ENCODE measurements at places on chromosomes 6 and 20.
A peak's percentile ranks its signal among the peaks of the same experiment; 100 is the strongest.

DNA sequence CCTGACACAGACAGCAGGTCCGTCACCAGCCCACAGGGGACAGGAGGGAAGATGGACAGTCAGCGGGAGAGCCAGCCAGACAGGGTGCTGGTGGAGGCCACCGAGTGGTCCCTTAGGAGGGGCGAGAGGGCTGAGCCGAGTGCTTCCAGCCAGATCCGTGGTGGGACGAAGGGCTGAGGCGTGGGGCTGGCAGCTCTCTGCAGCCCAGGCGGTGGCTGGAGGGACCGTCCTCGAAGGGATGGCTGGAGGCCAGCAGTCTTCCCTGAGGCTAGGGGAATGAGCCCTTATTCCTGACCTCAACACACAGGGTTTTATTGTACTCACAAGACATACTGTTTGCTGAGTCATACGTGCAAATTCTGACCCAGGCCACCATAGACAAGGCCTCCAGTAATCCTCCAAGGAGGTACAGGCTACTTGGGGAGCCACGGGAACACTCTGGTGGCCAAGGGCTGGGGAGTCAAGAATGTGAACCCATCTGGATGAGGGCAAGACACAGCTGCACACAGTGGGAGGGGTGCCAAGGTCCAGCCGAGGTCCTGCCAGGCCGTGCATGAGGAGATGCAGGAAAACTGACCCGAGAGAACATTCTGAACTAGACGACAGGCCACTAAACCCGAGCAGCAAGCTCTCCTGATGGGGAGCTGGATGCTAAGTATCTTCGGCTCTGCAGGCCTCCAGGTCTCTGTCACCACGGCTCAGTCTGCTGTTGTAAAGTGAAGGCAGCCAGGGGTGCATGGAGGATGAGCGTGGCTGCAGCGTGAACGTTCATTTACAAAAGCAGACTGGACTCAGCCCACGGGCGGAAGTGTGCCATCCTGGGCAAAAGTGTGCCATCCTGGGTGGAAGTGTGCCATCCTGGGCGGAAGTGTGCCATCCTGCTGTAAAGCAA lies 242.5 kb downstream of the TTLL2 start:
- no peaks in the 10 kb centered on the region for H3K36me3 ChIP-seq
- H3K4me1 ChIP-seq, result no peaks in the 10 kb centered on the region
- H3K27ac ChIP-seq, result no peak overlapping the region
- no peak for DNase-seq
- no peak overlapping the region for H3K4me3 ChIP-seq

DNA sequence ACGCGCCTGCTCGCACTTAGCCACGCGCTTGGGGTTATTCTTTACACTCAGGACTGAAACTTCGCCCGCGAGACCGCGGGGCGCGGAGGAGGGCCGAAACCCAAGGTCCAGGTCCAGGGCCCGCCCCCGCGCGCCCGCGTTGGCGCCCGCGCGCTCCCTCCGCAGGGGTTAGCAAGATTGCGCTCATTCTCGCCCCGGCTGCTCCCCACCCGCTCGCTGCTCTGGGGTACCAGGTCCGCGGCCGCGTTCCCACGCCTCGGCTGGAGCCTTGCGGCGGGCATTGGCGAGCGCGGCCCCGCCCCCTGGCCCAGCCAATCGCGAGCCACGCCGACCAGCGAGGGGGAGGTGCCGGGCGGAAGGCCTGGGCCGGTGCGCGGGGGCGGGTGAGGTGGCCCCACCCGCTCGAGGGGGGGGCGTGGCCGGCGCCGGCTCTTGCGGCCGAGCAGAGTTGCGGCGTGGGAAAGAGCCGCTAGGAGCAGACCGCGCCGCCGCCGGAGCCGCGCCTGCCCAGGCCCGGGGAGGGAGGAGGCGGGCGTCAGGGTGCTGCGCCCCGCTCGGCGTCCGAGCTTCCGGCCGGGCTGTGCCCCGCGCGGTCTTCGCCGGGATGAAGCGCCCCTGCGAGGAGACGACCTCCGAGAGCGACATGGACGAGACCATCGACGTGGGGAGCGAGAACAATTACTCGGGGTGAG lies at the start of gene HEY2:
Gene HEY2 (plus strand): TSS at position 460 of the 692 bp plus-strand sequence. CDS start 145 bp downstream, at position 605.
- H3K27ac ChIP-seq, result peak within 1 kb of the TSS; percentile 99
- H3K4me3 ChIP-seq, result peak within 1 kb of the TSS; percentile 95
- DNase-seq, result peak; percentile 96
- H3K36me3 ChIP-seq, result no peaks in the 10 kb centered on the region

DNA sequence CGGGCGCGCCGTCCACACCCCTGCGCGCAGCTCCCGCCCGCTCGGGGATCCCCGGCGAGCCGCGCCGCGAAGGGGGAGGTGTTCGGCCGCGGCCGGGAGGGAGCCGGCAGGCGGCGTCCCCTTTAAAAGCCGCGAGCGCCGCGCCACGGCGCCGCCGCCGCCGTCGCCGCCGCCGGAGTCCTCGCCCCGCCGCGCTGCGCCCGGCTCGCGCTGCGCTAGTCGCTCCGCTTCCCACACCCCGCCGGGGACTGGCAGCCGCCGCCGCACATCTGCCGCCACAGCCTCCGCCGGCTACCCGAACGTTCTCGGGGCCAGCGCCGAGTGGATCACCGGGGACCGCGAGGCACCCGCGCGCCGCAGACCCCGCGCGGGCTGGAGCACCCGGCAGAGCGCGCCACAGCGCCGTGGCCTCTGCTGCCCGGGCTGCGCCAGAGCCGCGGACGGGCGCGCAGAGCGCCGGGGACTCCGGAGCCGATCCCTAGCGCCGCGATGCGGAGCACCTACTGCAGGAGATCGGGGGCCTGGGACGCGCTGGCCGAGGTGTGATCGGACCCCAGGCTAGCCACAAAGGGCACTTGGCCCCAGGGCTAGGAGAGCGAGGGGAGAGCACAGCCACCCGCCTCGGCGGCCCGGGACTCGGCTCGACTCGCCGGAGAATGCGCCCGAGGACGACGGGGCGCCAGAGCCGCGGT lies at the start of gene BMP2:
Gene BMP2 (plus strand): TSS at position 151 of the 692 bp plus-strand sequence. CDS start 2,441 bp downstream, outside the sequence.
- H3K27ac ChIP-seq, result peak within 1 kb of the TSS; percentile 74
- H3K4me3 ChIP-seq, result peak within 1 kb of the TSS; percentile 87
- peak; percentile 24 for DNase-seq

- H3K4me1 ChIP-seq, result no peaks in the 10 kb centered on the region
- no peak for DNase-seq
- no peaks in the 10 kb centered on the region for H3K36me3 ChIP-seq
- H3K4me3 ChIP-seq, result no peak overlapping the region
- H3K27me3 ChIP-seq, result no peaks in the 10 kb centered on the region
Observed at GRCh38 chr6:5423251-5423650, 161.9 kb downstream of the FARS2 start.

GRCh38 chr6:88556663-88557062 lies 390.5 kb upstream of the CNR1 start:
- H3K27me3 ChIP-seq, result no peaks in the 10 kb centered on the region
- no peak overlapping the region for H3K4me3 ChIP-seq
- H3K4me1 ChIP-seq, result peaks cover 25% of the 10 kb centered on the region
- no peak for DNase-seq
- H3K36me3 ChIP-seq, result no peaks in the 10 kb centered on the region

DNA sequence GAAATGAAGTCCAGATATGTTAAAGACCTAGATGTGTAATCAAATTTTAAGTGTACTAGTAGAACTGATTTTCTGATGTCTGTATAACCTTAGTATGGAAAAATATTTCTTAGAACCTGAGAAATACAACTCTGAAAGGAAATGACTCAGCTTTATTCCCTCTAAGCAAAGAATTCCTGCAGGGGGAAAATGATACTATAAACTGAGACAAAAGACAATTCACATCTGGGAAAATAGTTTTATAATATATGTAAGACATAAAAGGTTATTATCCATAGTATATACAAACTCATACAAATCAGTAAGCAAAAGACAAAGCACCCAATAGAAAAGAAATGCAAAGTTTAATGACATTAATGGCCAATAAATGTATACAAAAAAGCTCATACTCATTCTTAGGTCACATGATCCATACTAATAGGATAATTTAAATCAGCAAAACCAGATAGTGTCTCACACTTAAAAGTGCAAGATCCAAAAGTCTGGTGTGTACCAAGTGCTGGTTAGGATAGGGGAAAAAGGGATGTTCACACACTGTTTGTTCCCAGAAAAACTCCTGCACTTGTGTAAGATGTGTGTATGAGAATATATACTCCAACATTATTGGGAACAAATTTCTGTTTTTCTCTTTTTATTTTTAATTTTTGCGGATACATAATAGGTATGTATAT lies 22.6 kb downstream of the RNF217 start:
- no peak for DNase-seq
- no peak overlapping the region for H3K4me3 ChIP-seq
- H3K27ac ChIP-seq, result no peak overlapping the region
- H3K36me3 ChIP-seq, result no peaks in the 10 kb centered on the region
- H3K4me1 ChIP-seq, result peaks cover 64% of the 10 kb centered on the region
- H3K27me3 ChIP-seq, result no peaks in the 10 kb centered on the region

GRCh38 chr6:44956396-44956795 lies 371.7 kb upstream of the RUNX2 start:
- no peak overlapping the region for H3K4me3 ChIP-seq
- no peaks in the 10 kb centered on the region for H3K4me1 ChIP-seq
- peaks cover 11% of the 10 kb centered on the region for H3K36me3 ChIP-seq
- H3K27me3 ChIP-seq, result no peaks in the 10 kb centered on the region

DNA sequence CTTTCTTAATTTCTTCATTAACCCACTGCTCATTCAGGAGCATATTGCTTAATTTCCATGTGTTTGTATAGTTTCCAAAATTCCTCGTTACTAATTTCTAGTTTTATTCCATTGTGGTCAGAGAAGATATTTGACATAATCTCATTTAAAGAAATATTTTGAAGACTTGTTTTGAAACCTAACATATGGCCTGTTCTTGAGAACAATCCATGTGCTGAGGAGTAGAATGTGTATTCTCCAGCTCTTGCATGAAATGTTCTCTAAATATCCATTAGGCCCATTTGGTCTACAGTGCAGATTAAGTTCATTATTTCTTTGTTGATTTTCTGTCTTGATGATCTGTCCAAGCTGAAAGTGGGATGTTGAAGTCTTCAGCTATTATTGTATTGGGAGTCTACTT lies 251.7 kb downstream of the ALDH8A1 start:
- no peaks in the 10 kb centered on the region for H3K4me1 ChIP-seq
- H3K4me3 ChIP-seq, result no peak overlapping the region
- no peaks in the 10 kb centered on the region for H3K36me3 ChIP-seq
- no peak overlapping the region for H3K27ac ChIP-seq
- H3K27me3 ChIP-seq, result no peaks in the 10 kb centered on the region

DNA sequence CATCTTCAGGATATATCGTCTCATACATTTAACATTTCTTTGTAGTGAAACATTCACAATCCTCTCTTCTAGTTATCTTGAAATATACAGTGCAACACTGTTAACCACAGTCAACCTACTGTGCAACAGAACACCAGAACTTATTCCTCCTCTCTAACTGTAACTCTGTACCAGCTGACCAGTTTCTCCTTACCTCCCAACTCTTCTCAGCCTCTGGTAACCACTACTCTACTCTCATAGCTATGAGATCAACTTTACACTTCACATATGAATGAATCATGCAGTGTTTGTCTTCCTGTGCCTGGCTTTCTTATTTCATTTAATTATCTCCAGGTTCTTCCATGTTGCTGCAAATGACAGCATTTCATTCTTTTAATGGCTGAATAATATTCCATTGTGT lies 337.6 kb downstream of the BTBD9 start:
- no peaks in the 10 kb centered on the region for H3K27me3 ChIP-seq
- H3K4me3 ChIP-seq, result no peak overlapping the region
- DNase-seq, result no peak
- no peaks in the 10 kb centered on the region for H3K4me1 ChIP-seq
- H3K36me3 ChIP-seq, result no peaks in the 10 kb centered on the region

DNA sequence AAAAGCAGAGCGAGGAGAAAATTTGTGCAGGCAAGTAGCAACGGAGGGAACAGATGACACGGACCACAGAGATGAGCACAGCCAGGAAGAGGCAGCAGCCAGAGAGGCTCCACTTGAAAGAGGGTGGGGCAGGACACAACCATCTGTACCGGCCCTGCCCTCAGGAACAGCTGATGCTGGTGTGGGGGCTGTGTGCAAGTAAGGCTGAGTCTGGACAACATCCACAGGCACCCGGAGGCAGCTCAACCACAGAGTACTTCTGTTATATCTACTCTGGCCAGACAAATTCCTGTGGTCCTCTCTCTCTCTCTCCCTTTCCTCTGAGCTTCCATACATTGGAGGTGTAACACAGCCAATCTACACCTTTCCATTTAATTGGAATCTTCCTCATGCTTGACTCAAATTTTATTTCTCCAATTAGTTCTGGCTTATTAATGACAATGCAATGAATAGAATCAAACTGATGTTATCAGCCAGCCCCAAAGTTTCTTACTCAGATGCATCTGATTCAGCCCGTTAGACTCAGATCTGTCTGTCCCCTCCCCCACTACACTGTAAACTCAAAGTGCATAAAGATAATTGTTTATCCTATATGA lies 24.9 kb downstream of the KIF13A start:
- peak; percentile 42 for DNase-seq
- no peaks in the 10 kb centered on the region for H3K36me3 ChIP-seq
- H3K4me3 ChIP-seq, result no peak overlapping the region
- no peaks in the 10 kb centered on the region for H3K27me3 ChIP-seq
- H3K27ac ChIP-seq, result peak overlapping the region; percentile 75

DNA sequence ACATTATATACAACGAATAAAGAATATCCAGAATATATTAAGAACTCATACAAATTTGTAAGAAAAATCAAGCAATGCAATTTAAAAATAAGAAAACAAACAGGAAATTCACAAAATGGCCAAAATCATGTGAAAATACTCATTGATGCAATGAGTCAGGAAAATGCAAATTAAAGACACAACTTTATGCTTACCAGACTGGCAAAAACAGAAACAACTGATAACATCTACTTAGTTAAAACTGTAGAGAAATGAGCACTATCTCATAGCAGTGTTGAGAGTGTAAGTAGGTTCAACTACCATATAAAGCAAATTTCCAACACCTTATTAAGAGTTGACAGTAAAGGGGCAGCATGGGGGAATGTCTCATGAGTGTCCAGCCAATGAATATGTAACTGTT lies 62.3 kb downstream of the SYCP2 start:
- peaks cover 4% of the 10 kb centered on the region for H3K36me3 ChIP-seq
- no peaks in the 10 kb centered on the region for H3K27me3 ChIP-seq
- H3K27ac ChIP-seq, result no peak overlapping the region
- no peaks in the 10 kb centered on the region for H3K4me1 ChIP-seq
- no peak for DNase-seq
- H3K4me3 ChIP-seq, result no peak overlapping the region

DNA sequence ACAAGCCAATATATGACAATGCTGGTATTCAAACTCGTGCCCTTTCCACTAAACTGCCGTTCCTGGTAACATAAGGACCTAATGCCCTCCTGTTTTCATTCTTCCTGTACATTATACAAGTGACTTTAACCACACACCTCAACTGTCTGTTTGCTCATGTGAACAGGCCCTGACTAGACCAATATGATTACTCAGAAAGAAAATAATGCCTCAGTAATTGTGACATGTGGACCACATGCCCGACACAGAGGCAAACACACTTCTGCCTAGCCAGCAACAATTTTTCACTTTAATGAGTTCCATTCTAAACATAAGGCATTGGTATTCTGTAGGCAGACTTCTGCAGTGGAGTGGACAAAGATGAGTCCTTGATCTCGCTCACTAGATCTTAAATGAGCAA lies 30.0 kb downstream of the SLC22A16 start:
- H3K4me3 ChIP-seq, result no peak overlapping the region
- H3K4me1 ChIP-seq, result no peaks in the 10 kb centered on the region
- DNase-seq, result no peak
- H3K27me3 ChIP-seq, result no peaks in the 10 kb centered on the region
- no peaks in the 10 kb centered on the region for H3K36me3 ChIP-seq

GRCh38 chr20:34983089-34983820 lies 27.6 kb downstream of the MYH7B start:
- H3K27me3 ChIP-seq, result no peaks in the 10 kb centered on the region
- DNase-seq, result no peak
- H3K4me3 ChIP-seq, result no peak overlapping the region
- H3K36me3 ChIP-seq, result no peaks in the 10 kb centered on the region
- no peaks in the 10 kb centered on the region for H3K4me1 ChIP-seq

All from tibial artery (tissue), 4 donors.